Umbilical cord (tissue), 2 donors: ENCODE measurements at places on chromosomes 7 and 10.

DNA sequence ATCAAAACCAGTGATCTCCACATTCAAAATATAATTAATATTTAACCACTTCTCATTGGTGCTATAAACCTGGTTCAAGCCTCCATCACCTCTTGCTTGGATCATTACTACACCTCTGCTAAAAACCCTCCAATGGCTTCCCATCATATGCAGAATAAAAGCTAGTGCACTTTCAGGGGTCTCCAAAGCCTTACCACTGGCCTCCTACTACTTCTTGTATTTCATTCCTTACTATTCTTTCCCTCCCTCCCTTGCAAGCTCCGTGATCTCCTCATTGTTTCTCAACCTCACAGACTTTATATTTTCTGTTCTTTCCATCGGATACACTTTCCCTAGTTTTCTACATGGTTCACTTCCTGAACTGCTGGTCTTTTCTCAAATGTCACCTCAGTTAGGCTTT, 31.5 kb downstream of the LMOD2 start:
- DNase-seq: no peak

DNA sequence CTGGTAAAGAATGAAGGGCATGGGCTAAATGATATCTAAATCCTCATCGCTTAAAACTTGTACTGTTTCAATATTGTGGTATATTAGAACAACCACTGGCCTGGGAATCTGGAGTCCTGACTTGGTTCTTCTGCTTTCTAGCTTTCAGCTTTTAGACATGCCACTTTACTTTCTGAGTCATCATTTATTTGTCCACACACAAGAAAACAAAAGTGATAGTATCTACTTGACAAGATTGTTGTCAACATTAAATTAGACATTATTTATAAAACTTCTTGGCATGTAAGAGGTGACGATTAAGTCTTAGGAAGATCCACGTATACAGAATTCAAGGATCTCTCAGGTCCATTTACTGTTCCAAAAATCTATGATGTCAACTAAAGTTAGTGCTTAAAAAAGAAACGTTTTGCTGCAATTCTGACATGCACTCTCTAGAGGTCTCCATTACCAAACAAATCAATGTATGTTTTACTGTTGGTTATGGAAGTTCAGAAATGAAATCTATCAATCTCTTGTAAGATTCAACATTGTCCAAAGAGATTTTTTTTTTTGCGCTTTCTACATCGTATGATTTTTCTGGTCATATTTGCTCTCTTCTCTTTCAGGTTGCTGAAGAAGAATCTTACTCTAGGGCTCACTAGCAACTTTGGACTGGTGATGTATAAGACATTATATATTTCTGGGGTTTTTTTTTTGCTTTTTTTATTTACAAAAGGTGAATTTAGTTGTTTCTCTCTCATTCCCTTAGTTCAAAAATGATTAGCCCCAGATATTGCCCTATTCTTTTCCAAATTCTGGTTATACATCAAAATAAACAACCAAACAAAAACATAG, 53.6 kb upstream of the DYNC1I1 start:
- peak; percentile 28 for DNase-seq

DNA sequence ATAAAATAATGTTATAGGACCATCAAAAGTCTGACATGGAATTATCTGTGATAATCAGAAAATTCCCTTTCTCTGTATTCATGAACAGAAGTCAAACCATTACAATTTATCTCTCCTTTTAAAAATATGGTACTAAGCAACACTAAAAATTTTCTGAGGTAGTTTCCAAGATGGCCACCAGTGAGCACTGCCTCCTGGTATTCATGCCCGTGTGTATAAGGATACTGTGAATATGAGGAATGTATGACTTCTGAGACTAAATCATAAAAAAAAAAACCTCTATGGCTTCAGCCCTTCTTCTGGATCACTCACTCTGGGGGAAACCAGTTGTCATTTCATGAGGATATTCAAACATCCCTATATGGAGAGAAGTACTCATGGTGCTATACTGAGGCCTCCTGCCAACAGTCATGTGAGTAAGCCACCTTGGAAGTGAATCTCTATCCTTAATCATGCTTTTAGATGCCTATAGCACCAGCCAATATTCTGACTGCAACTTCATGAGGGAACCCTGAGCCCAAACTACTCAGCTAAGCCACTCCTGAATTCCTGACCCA, 41.1 kb downstream of the SIRT1 start:
- DNase-seq: no peak

DNA sequence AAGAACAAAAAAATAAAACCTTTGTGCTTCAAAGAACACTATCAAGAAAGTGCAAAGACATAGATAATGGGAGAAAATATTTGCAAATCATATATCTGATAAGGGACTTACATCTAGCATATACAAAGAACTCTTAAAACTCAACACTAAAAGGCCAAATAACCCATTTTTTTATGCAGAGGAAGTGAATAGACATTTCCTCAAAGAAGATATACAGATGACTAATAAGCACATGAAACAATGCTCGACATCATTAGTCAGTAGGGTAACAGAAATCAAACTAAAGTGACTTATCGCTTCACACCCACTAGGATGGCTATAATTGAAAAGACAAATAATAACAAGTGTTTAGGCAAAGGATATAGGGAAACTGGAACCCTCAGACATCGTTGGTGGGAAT, 78.0 kb downstream of the MALSU1 start:
- DNase-seq: no peak

DNA sequence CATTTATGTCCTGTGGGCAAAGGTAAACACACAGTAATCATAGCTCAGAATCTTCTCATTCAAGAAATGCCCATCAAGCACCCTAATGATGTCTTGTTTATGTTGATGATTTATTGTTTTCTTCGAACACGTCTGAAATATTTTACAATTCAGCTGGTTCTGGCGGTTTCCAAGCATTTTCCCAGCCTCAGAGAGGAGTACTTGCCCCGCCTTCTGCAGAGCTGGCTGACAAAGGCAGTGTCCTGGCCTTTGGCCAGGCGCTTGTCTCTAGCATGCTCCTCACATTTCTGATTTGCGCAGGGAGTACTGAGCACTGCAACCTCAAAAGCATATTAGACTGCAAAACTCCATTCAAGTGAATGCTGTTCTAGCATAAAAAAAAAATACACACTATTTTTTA, 314.2 kb upstream of the GNAI1 start:
- DNase-seq: peak; percentile 86

DNA sequence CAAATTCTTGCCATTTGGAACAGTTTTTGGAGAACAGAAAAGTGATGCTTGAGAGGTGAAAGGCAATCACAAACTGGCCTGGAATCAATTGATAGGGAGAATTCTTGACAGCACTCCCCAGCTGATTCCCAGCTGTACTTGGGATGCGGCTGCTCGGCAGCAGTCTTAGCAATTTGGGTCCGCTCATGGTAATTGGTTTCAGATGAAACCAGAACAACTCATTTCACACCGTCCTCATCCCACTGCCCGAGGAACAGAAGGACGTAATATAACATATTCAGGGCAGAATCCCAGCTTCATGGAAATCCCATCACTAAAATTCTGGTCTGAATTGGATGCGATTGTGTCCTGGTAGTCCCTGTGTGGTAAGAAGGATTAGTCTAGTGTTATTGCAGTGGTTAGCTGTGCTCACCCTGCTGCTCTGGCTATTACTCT, 223.3 kb upstream of the FERD3L start:
- DNase-seq: no peak

DNA sequence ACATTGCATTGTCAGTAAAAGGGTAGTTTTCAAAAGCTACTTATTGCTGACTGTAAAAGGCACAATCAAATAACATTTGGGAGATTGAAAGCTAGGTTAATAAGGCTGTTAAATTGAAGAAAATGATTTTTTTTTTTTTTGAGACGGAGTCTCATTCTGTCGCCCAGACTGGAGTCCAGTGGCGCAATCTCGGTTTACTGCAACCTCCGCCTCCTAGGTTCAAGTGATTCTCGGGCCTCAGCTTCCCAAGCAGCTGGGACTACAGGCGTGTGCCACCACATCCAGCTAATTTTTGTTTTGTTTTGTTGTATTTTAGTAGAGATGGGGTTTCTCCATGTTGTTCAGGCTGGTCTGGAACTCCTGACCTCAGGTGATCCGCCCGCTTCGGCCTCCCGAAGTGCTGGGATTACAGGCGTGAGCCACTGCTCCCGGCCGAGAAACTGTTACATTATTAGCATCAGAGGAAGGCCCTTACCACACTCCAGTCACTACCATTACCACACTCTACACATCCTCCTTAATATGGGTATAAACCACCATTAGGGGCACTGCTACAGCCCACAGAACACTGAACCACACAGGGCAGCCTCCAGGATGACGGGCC, 1.0 kb downstream of the CYP51A1 start:
- no peak for DNase-seq

- DNase-seq: peak; percentile 76
Observed at GRCh38 chr7:137151041-137151689, 192.4 kb downstream of the PTN start.

DNA sequence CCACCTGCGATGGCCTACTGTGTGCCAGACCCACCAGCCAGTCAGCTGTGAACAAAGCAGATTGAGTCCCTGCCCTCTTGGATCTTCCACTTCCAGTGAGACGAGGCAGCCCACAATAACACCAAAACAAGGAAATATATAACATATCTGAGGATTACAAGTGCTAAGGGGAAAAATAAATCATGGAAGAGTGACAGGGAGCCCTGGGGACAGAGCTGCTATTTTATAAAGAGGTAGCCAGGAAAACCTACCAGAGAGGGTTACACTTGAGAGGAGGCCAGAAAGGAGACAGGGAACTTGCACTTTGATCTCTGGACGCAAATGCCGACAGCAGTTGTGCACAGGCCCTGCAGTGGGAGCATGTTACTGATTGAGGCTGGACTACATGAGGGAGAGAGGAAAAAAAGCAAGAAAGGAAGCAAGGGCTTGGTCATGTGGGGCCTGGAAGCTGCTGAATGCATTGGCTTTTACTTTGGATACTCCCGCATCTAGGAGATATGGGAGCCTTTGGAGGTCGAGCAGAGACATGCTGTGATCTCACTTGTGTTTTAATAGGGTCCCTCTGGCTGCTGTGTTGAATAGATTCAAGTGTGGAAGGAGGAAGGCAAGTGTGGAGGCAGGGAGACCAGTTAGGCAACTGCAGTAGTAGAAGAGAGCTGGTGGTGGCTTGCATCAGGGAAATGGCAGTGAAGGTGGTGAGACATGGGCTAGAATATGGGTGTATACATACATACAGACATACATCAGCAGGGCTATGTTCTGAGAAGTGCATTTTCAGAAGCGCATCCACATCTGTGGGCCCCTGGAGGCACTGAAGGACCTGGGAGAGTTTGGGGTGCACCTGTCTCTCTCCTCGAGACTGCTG, 26.2 kb downstream of the MINDY4 start:
- no peak for DNase-seq

- no peak for DNase-seq
Observed at GRCh38 chr10:124611738-124612137, 132.4 kb downstream of the FAM53B start.

DNA sequence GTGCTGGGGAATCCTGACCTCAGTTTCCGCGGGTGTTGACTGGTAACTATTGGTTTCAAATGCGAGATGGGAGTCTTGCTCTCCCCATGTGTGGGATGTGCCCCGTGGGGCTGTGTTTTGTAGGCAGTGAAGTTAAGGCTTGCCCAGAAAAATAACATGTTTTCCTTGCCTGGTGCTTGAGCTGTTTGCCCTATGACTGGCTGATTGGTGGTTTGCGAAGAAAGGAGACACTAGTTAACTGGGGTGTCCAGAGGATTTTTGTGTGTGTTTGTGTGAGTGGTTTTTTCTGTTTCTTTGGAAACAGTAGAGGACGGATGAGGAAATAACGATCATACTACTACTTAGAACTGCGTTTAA, 61.9 kb downstream of the CREB5 start:
- no peak for DNase-seq

- no peak for DNase-seq
Observed at GRCh38 chr10:11397077-11397965, 214.1 kb downstream of the USP6NL start.

- DNase-seq: no peak
Observed at GRCh38 chr7:432933-433332, 86.7 kb downstream of the PDGFA start.

- DNase-seq: peak; percentile 58
Observed at GRCh38 chr7:150753826-150754603, 16.8 kb downstream of the GIMAP5 start.

DNA sequence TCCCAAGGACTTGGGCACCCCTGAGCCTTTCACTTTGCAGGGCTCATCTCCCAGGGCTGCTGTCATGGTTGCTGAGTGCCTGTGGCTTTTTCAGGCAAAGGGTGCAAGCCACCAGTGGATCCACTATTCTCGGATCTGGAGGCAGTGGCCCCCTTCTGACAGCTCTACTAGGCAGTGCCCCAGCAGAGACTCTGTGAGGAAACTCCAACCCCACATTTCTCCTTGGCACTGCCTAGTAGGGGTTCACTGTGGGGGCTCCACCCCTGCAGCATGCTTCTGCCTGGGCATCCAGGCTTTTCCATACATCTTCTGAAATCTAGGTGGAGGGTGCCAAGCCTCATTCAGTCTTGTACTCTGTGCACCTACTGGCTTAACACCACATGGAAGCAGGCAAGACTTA, 675.0 kb upstream of the MBL2 start:
- DNase-seq: no peak

GRCh38 chr7:52269669-52270068, 765.8 kb upstream of the POM121L12 start:
- no peak for DNase-seq

DNA sequence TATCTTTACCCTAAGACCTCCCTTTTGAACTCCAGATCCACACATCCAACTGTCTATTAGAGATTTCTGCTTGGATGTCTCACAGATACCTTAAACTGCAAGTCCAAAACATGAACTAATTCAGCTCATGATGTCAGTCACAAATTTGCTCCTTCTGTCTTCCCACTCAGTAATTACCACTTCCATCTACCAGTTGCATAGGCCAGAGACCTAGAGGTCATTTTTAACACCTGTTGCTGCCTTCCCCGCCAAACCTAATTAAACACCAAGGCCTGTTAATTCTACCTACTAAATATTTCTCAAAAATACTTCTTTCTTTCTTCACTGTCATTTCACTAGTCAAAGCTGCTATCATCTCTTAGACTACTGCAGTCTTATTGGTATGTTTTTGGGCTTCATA, 8.2 kb downstream of the SLK start:
- no peak for DNase-seq

DNA sequence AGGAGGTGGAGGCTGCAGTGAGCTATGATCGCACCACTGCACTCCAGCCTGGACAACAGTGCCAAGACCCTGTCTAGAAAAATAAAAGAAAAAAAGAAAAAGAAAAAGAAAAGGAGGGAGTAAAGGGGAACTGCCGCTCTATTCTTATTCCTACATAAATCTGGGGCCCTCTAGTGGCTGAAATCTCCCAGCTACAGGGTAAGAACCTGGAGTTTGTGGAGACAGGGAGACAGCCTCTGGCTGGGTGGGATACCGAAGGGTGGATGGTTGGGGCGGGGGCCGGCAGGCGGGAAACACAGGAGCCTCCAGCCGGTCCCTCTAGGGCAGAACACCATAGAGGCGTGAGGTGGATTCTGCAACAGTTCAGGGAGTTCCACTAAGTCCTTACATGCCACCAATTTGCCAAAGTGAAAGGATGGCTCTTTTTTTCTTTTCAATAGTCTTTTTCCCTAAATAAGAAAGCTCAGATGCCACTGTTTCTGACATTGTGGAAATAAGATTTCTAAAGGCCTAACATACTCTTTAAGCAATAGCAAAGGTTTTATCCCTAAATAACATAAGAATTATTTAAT, 117.3 kb downstream of the SVIL start:
- DNase-seq: no peak

- DNase-seq: no peak
Observed at GRCh38 chr10:94104316-94105000, 110.7 kb downstream of the PLCE1 start.

- DNase-seq: no peak
Observed at GRCh38 chr10:74634995-74635536, 191.3 kb upstream of the KAT6B start.
